Osteocyte (in vitro differentiated cells): ENCODE measurements at places on chromosomes 5 and 9. TPM values are rescaled to one million over a fixed set of nuclear protein-coding genes. Genes with fewer than 3 reads are reported as not detected.

- H3K36me3 ChIP-seq: no peaks in the 10 kb centered on the region
- no peak overlapping the region for H3K4me3 ChIP-seq
- H3K27ac ChIP-seq: no peak overlapping the region
- peaks cover 15% of the 10 kb centered on the region for H3K27me3 ChIP-seq
These were observed 75.7 kb downstream of the CAMK4 start for GRCh38 chr5:111299831-111300432.

- no peaks in the 10 kb centered on the region for H3K36me3 ChIP-seq
- H3K4me1 ChIP-seq: peaks cover 37% of the 10 kb centered on the region
- no peak overlapping the region for H3K4me3 ChIP-seq
- H3K27me3 ChIP-seq: no peaks in the 10 kb centered on the region
These were observed 1.3 kb upstream of the AK1 start for GRCh38 chr9:127878652-127879390.

- no peaks in the 10 kb centered on the region for H3K27me3 ChIP-seq
- no peak overlapping the region for H3K4me3 ChIP-seq
- peaks cover 2% of the 10 kb centered on the region for H3K36me3 ChIP-seq
- no peak overlapping the region for H3K27ac ChIP-seq
- DNase-seq: no peak
These were observed 329.6 kb downstream of the ADAMTS6 start for GRCh38 chr5:65152131-65152530.

The ZNF483 gene
- total RNA-seq: 5.2 and 6.3 TPM in 2 replicates

The FOXD4L4 gene
- total RNA-seq: not detected in 2 replicates

- no peaks in the 10 kb centered on the region for H3K4me1 ChIP-seq
- no peak overlapping the region for H3K4me3 ChIP-seq
- H3K36me3 ChIP-seq: no peaks in the 10 kb centered on the region
- no peak overlapping the region for H3K27ac ChIP-seq
- peaks cover 54% of the 10 kb centered on the region for H3K27me3 ChIP-seq
These were observed 6.1 kb upstream of the HNRNPA0 start for GRCh38 chr5:137760294-137760693.

The COL5A1 gene
- total RNA-seq: 1,552 and 1,672 TPM in 2 replicates

The IL13 gene
- not detected in 2 replicates for total RNA-seq

- peaks cover 9% of the 10 kb centered on the region for H3K4me1 ChIP-seq
- H3K27ac ChIP-seq: no peak overlapping the region
- peaks cover 4% of the 10 kb centered on the region for H3K36me3 ChIP-seq
- H3K27me3 ChIP-seq: no peaks in the 10 kb centered on the region
- DNase-seq: no peak
These were observed 91.5 kb upstream of the NREP start for GRCh38 chr5:111848476-111848875.

DNA sequence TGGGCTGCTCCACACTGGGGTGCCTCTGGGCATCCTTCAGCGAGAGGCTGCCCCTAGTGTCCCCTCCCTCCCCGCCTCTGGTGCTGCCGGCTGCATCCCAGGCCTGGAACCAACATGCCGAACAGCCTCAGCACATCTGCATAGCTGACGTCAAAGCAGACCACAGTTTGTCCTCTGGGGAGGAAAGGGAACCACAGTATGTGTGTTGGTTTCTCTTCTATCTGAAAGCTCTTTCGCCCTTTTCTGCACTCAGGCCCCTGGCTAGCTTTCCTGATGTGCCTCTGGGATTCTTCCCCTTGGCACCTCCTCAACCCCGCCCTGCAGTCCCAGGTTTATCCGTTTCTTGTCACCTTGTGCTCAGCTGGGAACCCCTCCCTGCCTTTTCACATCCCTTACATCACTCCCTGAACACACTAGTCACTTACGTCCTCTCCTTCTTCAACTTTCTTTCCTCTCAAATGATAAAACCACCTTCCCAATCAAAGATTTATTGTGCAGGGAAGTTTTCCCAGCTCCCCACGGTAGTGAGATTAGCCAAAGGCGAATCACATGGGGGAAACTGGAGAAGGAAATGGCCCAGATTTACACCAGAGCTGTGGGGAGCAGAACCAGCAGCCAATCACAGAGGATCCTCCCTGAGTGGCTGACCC, 35.5 kb upstream of the B4GALT1 start:
- DNase-seq: no peak
- peaks cover 37% of the 10 kb centered on the region for H3K27me3 ChIP-seq
- peaks cover 3% of the 10 kb centered on the region for H3K4me1 ChIP-seq
- H3K36me3 ChIP-seq: no peaks in the 10 kb centered on the region
- H3K27ac ChIP-seq: no peak overlapping the region
- no peak overlapping the region for H3K4me3 ChIP-seq

- no peaks in the 10 kb centered on the region for H3K36me3 ChIP-seq
- no peak for DNase-seq
- H3K27me3 ChIP-seq: no peaks in the 10 kb centered on the region
- H3K4me1 ChIP-seq: no peaks in the 10 kb centered on the region
These were observed 761.1 kb upstream of the CDH10 start for GRCh38 chr5:25405850-25406249.

The OBP2B gene
- not detected in 2 replicates for total RNA-seq

The AHRR gene
- 54.9 and 55.8 TPM in 2 replicates for total RNA-seq

The VCAN gene
- total RNA-seq: 67.0 and 67.5 TPM in 2 replicates

- peak overlapping the region; percentile 91 for H3K4me3 ChIP-seq
- no peaks in the 10 kb centered on the region for H3K27me3 ChIP-seq
- peaks cover 50% of the 10 kb centered on the region for H3K4me1 ChIP-seq
- no peaks in the 10 kb centered on the region for H3K36me3 ChIP-seq
- H3K27ac ChIP-seq: peak overlapping the region; percentile 41
- DNase-seq: no peak
These were observed 798 bp downstream of the MEGF9 start for GRCh38 chr9:120713257-120714087.

The PCDHGA9 gene
- total RNA-seq: 1.6 and 1.9 TPM in 2 replicates

The INSYN2B gene
- 2.7 and 3.1 TPM in 2 replicates for total RNA-seq

DNA sequence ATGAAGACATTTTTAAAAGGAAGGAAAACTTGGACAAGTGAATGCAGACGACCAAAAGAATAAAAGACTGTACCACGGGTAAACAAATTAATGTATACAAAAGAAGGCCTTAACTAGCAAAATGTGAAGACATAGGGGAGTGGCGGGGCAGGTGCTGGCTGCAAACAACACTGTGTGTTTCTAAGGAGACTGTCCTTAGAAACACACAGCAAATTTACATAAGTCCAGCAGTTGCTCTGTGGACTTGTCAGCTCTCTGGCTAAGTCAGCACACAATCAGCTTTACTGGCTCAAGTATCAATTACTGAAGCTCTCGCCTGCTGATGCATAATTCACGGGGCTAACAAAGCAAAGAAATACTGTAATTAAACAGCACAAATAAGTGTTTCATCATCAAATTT, 24.8 kb downstream of the PTBP3 start:
- no peak overlapping the region for H3K4me3 ChIP-seq
- H3K36me3 ChIP-seq: peaks cover 3% of the 10 kb centered on the region
- no peak for DNase-seq
- peaks cover 10% of the 10 kb centered on the region for H3K4me1 ChIP-seq

The RETREG1 gene
- 0.78 and 0.91 TPM in 2 replicates for total RNA-seq

DNA sequence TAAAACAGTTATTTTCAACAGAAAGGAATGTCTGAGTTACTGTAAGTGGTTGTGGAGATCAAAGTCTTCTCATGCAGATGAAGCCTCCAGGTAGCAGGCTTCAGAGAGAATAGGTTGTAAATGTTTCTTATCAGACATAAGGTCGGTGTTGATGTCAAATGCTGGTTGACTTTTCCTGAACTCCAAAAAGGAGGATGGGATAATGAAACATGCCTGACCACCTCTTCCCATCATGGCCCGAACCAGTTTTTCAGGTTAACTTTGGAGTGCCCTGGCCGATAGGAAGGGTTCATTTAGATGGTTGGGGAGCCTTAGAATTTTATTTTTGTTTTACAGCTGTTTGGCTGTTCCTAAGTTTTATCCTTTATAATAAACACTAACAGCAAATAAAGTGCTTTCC, 478.4 kb downstream of the ACTL7B start:
- H3K4me1 ChIP-seq: peaks cover 62% of the 10 kb centered on the region
- H3K27ac ChIP-seq: peak overlapping the region; percentile 67
- peaks cover 8% of the 10 kb centered on the region for H3K36me3 ChIP-seq
- H3K27me3 ChIP-seq: no peaks in the 10 kb centered on the region
- DNase-seq: no peak

DNA sequence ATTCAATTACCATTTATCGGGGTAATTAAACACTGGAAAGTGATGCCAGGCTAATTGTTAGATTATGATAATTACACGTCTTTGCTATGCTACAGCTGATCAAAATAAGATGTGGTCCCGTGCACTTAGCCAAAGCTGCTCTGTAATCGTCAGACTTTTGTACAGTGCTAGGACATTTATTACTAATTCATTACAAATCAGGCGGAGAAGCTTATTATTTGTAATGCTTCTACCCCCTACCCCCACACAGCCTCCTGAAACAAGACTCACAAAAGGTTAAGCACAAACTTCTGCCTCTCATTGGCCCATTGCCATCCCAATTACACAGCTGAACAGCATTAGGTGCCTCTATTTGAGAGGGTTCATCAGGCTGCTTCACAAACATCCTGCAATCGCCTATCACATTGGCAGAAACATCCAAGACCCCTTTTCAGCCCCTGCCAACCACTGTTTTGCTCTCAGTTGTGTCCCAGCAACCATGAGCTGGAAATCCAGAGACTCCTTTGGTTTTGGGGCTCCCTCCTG, 232.7 kb downstream of the EFNA5 start:
- no peak overlapping the region for H3K27ac ChIP-seq
- H3K4me3 ChIP-seq: no peak overlapping the region
- peaks cover 5% of the 10 kb centered on the region for H3K36me3 ChIP-seq
- no peaks in the 10 kb centered on the region for H3K4me1 ChIP-seq
- H3K27me3 ChIP-seq: no peaks in the 10 kb centered on the region
- DNase-seq: no peak

DNA sequence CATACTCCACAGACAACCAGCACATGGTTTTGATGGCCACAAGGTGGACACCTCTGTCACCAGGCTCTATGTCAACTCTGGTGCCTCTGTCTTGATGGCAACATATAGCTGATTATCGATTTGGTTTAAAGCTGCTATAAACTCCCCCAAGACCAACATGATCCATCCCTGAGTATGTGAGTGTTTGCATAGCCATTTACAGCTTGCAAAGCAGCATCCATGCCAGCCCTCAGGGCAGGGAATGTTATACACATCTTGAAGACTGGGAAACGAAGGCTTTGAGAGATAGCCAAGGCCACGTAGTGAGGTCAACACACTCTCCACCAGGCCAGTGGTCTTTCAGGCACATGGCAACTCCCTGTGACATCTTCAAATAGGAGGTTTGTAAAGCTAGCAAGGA, 40.3 kb upstream of the BRINP1 start:
- H3K36me3 ChIP-seq: no peaks in the 10 kb centered on the region
- DNase-seq: no peak
- H3K27me3 ChIP-seq: no peaks in the 10 kb centered on the region
- H3K27ac ChIP-seq: no peak overlapping the region
- no peak overlapping the region for H3K4me3 ChIP-seq

GRCh38 chr5:175695161-175696126, 37.6 kb downstream of the HRH2 start:
- no peak overlapping the region for H3K4me3 ChIP-seq
- H3K36me3 ChIP-seq: no peaks in the 10 kb centered on the region
- no peaks in the 10 kb centered on the region for H3K4me1 ChIP-seq
- no peak overlapping the region for H3K27ac ChIP-seq
- DNase-seq: no peak

- peaks cover 23% of the 10 kb centered on the region for H3K4me1 ChIP-seq
- no peak overlapping the region for H3K27ac ChIP-seq
- H3K27me3 ChIP-seq: no peaks in the 10 kb centered on the region
- peaks cover 11% of the 10 kb centered on the region for H3K36me3 ChIP-seq
- no peak for DNase-seq
- H3K4me3 ChIP-seq: no peak overlapping the region
These were observed 16.1 kb upstream of the LNPEP start for GRCh38 chr5:96919754-96920197.

GRCh38 chr9:133976887-133977286, 15.2 kb downstream of the VAV2 start:
- H3K27ac ChIP-seq: no peak overlapping the region
- H3K27me3 ChIP-seq: no peaks in the 10 kb centered on the region
- no peaks in the 10 kb centered on the region for H3K36me3 ChIP-seq
- DNase-seq: no peak
- H3K4me1 ChIP-seq: peaks cover 49% of the 10 kb centered on the region
- H3K4me3 ChIP-seq: no peak overlapping the region

DNA sequence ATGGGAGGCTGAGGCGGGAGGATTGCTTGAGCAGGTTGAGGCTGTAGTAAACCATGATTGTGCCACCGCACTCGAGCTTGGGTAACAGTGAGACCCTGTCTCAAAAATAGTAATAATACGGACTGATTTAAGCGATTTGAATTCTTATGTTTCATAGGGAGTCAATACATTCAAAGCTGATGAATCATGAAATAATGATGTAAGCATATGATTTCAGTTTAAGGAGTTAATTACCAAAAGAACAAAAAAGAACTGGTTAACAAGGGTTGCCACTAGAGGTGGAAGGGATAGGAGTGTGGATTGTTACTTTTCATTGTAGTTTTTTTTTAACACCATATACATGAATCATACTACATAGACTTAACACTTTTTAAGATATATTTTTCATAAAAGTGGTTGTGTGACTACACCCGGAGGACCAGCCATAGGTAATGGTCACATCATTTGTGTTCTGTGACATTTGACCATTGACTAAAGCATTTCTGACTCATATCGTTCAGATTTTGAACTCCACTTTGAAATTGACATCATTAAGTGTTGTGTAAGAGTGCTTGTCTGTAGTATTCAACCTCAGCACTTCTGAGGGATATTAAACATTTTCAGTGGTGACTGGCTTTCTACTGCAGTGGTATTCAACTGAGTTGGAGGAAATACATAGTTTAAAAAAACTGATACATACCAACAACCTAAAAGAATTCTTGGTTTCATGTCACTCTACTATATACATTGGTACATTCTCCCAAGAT, 7.0 kb downstream of the TRMT10B start:
- H3K27ac ChIP-seq: no peak overlapping the region
- H3K27me3 ChIP-seq: no peaks in the 10 kb centered on the region
- no peak for DNase-seq

DNA sequence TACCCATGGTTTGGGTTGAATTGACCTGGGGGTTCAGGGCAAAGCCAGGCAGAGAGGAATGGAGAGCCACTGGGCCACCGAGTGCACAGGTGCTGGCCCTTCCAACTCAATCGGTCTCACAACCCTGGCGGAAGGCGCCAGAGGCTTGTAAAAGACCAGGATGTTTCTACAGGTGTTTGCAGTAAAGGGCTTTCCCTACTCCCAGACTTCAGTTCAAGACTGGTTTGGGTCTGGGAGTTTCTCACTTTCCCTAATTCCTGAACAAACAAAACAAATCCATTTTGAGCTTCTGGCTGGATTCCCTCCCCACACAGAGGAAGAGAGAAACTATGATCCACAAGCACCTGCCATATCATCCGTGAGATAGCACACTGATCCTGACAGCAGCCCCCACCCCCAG, 125.2 kb upstream of the KLF4 start:
- H3K27me3 ChIP-seq: peaks cover 11% of the 10 kb centered on the region
- no peak overlapping the region for H3K4me3 ChIP-seq
- H3K36me3 ChIP-seq: no peaks in the 10 kb centered on the region
- no peak for DNase-seq
- H3K4me1 ChIP-seq: no peaks in the 10 kb centered on the region
- no peak overlapping the region for H3K27ac ChIP-seq
